ENCODE measurements at places on chromosomes 6 and 20.

GRCh38 chr6:104322841-104323240, 536.9 kb downstream of the HACE1 start:
- DNase-seq, result no peak

DNA sequence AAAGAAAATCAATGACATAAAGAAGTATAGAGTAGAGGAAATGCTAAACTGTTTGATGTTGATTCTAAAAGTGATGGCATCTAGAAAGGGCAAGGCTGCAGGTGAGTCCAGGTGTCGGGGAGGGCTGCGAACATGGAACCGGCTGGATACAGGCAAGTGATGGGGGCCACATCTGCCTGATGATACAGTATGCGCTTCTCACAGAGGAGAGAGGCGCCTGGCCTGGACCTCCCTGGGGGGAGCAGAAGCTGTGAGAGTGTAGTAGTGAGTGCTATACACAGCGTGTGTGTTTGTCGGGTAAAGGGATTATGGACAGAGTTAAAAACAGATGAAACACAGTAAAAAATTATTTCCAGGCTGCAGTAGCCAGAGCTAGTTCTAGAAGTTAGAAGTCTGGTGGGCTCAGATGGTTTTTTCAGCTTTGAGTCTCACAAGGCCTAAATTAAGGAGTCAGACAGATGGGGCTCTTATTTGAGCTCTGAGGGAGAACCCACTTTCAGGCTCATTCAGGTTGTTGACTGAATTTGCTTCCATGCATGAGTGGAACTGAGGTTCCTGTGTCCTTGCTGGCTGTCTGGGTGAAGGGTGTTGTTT, 195.8 kb upstream of the ARG1 start:
- no peak for DNase-seq

GRCh38 chr20:2814587-2815051, at the start of gene C20orf141:
C20orf141 (plus strand) TSS chr20:2814987; CDS start chr20:2815185, 198 bp downstream.
- DNase-seq, result no peak

GRCh38 chr6:108168090-108168463, 2.3 kb downstream of the NR2E1 start:
- DNase-seq, result no peak

GRCh38 chr6:130796313-130796905, 30.8 kb upstream of the SMLR1 start:
- DNase-seq, result no peak

DNA sequence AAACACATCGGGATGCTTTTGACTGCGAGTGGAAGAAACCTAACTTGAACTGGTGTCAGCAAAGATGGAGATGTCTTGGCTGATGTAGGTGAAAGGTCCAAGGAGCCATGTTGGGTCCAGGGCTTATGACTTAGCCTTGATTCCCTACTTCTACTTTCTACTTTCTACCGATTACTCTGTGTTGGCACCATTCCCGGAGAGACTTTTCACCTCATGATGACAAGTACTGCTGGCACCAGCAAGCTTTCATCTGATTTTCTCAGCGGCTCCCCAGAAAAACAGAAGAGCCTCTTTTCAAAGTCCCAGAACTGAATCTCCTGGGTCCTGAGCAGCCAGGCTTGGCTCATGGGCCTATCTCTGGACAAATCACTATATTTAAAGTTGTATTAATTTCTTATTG, 4.9 kb upstream of the EDN3 start:
- DNase-seq, result no peak

GRCh38 chr20:57381596-57382503, 9.3 kb upstream of the RBM38 start:
- DNase-seq, result no peak

DNA sequence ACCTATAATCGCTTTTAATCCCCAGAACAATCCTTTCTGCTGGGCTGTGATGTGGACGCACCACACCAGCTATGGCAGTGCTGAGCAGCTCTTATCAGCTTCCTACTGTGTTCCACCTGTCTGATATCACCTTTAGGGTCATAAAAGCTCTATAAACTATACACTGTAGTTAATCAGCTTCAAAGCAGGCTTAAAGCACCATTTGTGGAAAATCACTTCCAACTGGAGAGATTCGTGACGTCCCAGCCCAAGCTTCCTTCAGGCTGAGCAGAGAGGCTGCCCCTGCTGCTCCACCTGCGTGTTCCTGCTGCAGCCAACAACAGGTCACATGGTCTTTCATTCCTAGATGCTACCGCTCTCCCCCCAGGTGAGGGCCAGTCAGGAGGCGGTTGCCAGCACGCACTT, 156.5 kb downstream of the SMOC2 start:
- DNase-seq, result no peak

- DNase-seq, result no peak
These were observed 39.7 kb upstream of the NOL4L start for GRCh38 chr20:32624687-32625345.

DNA sequence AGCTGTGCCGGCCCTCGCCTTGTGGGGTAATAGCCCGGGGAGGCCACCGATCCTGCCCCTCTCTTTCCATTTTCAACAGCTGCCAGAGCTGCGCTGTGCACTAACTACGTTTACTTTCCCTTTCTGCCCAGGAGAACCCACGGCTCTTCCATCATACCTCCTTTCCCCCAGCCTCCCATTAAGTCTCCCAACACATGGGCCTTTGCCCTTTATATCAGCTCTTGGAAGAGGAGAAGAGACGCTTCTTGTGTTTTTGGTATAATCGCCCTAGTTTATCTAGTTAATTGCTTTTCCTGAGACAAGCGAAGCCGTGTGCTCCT, 637 bp downstream of the UBR2 start:
- DNase-seq, result no peak

DNA sequence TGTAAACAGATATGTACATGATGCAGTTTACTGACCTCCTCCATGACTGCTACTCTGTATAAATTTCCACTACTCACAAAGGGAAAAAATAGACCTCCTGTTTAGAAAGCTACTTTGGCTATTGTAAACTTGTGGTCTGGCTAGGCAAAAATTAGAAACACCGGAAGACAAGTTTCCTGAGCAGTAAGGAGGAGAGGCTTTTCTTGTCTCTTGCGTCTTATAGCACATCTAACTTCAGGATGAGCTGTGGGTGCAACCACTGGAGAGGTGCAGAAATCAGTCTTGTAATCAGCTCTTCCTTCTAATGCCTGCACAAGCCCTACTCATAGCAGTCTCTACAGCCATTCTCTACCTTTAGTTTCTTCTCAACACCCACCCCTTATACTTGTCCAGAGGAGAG, 296.5 kb upstream of the SLC35B3 start:
- DNase-seq, result no peak

GRCh38 chr20:32329817-32330554, 28.1 kb upstream of the ASXL1 start:
- no peak for DNase-seq

DNA sequence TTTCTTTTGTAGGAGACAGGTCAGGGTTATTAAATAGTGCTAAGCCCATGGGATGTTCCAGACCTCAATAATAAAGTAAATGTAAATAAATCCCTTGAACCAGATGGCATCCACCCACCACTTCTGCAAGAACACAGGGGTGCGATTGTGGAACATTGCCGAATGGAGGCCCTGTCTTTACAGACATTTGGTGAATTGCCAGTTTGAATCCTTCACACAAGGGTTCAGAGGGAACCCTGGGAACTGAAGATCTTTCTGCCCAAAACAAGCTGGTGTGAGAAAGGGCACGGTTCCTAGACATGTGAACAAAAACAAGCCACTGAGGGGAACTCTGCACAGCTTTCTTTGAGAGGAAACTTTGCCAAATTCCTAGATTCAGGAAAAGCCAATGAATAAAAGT, 30.2 kb upstream of the RNF8 start:
- DNase-seq, result no peak

- no peak for DNase-seq
These were observed 19.8 kb downstream of the XKR7 start for GRCh38 chr20:31987744-31988143.

DNA sequence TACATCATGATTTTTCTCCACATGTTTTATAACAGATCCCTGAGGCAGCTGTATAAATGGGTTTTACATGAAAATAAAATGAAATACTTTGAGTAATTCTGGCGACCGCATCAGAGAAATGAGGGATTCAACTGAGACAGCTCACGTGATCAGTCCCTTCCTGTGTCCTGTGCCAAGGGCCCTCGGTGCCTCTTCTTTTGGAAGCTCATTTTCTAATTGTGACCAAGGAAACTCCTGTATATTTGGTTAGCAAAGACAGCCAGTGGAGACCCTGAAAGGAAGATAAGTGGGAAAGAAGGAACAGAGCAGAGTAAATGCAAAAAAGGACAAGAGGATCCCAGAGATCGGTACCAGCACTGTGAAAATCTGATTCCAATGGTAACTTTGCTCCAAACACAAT, 129.9 kb downstream of the FYN start:
- no peak for DNase-seq

GRCh38 chr20:53580376-53581111, 13.1 kb downstream of the ZNF217 start:
- DNase-seq, result no peak

Measured in GM18507 (cell line).